T follicular helper cell (primary cell): ENCODE measurements at places on chromosomes 4 and X.

GRCh38 chrX:154542723-154543424 is 3.8 kb downstream of the G6PD start:
- no peak for DNase-seq

DNA sequence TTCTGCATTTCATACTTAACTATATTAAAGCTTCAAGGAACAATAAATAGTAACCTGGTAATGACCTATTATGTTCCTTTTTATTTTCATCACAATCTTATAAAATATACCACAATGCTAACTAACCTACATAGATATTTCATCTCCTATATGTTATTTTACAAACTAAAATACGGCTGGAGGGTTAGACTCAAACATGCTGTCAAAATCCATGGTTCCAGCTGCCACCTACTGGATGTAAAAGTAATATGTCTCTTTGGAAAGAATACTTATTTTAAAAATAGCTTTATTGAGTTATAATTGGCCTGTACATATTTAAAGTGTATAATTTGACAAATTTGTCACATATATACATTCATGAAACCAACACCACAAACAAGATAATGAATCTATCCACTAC is 15.0 kb downstream of the RGN start:
- DNase-seq: no peak

DNA sequence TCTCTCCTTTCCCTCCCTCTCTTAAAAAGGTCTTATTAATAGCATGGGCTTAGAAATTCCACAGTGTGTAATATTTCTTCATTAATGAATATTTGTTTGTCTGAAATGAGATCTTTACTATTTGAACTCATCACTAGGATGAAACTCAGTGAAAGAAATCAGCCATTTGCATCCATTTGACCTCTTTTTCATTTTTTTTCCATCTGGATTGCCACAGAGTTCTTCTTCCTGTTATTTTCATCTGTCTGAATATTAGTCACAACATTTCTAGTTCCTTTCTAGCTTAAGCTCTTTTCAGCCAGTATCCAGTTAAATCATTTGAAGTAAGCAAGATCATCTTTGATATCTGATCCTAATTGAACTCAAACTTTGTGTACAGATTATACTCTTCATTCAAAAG is 69.2 kb upstream of the PLS3 start:
- no peak for DNase-seq

DNA sequence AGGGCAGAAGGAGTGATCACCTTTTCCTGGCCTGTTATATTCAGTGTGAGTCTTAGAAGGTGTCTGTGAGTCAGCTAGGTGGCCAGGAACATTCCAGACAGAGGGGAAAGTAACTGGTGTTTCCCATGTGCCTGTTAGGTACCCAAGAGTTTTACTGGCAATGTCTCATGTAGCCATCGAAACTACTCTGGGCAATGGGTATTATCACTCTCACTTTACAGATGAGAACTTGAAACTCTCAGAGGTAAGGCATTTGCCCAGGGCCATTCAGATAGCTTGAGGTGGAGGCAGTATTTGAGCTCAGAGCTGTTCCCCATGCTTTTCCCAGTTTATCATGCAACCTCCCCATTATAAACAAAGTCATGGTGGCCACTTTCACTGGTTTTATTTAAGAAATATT is 80.4 kb upstream of the NHS start:
- no peak for DNase-seq
